ENCODE measurements at places on chromosomes 12 and 14.

DNA sequence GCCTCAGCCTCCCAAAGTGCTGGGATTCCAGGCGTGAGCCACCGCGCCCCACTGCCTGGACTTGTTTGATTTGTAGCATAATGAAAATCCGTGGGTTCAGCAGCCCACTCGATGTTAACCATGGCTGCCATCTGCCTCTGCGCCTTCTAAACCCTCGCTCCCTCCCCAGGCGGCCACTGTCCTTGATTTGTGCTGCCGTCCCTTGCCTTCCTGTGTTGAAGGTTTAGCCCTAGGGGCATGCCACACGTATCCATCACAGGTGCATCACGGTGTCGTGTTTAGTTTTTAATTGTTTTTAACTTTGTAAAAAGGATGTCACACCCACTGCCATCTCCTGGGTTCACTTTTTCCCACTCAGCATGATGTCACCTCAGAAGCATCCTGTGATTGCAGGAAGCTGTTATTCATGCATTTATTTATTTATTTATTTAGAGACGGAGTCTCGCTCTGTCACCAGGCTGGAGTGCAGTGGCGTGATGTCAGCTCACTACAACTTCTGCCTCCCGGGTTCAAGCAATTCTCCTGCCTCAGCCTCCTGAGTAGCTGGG, 24.5 kb upstream of the ULK1 start:
- no peak for DNase-seq

GRCh38 chr12:69497308-69498026, 27.3 kb downstream of the FRS2 start:
- no peak for DNase-seq

- no peak for DNase-seq
Measured at GRCh38 chr12:52020539-52021336, 14.0 kb downstream of the TAMALIN start.

DNA sequence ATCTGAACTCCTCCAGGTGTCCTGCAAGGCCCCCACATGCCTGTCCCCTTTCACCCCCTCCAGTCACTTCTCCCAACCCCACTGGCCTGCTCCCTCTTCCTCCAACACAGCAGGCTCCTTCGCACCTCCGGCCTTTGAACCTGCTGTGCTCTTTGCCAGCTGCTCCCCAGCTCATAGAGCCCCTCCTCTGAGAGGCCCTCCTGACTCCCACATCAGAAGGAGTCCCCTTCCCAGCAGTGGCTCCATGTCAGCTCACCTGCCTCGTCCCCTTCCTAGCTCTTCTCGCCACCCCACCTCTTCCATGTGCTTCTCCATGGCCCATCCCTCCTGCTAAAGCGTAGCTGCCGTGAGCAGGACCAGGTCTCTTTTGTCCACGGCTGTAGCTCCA, 22.1 kb downstream of the SCARB1 start:
- DNase-seq = no peak

GRCh38 chr14:72500234-72500838, 393.6 kb downstream of the DPF3 start:
- no peak for DNase-seq

DNA sequence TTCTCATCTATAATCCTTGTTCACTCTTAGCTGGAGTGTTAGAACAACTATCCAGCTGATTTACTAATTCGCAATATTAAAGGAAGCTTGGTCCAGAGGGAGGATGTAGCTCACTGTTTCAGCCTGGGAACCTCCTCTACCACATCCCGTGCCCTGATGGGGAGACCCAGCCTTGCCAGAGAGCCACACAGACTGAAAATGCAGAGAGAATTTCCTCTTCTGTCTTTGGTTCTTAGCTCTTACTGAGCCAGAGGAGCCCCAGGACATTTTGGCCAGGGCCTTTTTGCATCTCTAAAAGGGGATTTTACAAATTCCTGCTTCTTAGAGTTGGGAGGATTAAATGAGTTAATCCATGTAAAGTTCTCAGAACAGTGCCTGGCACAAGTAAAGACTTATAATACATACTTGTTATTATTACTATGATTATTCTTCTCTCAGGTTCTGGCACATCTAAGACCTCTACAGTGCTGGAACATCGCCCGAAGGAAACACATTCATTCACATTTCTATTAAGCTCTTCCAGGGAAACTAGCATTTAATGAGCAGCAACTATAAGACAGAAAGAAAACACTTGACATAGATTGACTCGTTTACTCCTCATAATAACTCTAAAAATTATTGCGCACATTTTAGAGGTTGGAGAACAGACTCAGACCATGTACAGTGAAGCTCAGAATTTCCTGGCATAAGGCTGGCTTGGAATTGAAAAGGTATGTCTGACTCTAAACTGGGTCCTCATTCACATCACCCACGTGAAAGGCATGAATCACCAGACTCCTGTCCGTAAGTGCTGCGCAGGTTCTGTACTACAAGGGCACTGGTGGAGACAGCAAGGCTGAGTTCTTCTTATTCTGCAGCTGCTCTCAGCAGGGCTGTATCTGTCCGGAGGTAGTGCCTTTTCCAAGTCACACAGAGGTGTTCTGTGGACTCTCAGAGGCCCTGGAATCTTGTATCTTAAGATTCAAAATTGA, 27.8 kb upstream of the AEBP2 start:
- no peak for DNase-seq
